Activated naive CD8-positive, alpha-beta T cell treated with anti-CD3 and anti-CD28 coated beads, Interleukin-2, amount 50 U/mL, for 24 hours (primary cell): ENCODE measurements at places on chromosomes 6 and 20.
A peak's percentile ranks its signal among the peaks of the same experiment; 100 is the strongest.

DNA sequence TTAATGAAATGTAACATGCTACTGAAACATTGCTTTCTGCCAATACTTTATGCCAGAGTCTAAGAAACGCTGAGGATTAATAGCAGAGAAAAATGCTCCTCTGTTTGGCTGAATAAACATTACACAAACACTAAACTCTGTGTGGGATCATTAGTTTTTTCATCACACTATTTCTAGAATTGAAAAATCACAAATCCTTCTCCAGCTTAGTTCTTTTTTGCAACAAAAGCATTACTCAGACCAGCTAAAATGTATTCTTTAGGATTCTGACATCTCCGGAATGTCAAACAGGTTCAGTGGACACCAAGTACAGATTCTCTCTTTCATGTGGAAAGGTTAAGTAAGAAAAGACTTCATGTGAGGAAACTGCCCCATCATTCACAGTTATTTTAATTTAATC, 226.9 kb downstream of the SIM1 start:
- DNase-seq = no peak

- DNase-seq = no peak
Measured at GRCh38 chr6:167526465-167527368, 201.8 kb downstream of the TTLL2 start.

DNA sequence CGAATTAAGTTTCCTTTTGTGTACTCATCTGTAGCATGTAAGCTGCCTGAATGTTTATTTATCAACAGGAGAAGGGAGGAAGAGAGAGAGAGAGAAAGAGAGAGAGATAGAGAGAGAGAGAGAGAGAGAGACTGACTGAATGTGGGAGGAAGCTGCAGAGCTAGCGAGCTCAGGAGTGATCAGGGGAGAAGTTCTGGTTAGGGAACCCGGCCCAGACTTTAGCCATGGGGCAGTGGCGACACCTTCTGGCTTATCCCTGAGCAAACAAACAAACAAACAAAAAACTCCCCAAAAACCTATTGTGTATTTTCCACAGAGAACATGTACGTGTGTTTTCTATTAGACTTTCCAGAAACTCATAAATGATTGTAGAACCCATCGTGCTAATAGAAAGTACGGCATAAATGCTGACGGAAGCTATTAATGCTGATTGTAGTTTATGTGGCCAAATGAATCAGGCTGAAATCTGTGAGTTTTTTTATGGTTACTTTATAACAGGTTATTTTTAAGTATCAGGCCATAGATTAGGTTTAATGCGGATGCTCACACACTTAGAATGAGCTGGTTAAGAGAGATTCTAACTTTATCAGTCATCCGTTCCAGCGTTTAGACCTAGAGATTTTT, 92.8 kb downstream of the CLIC5 start:
- peak; percentile 68 for DNase-seq

DNA sequence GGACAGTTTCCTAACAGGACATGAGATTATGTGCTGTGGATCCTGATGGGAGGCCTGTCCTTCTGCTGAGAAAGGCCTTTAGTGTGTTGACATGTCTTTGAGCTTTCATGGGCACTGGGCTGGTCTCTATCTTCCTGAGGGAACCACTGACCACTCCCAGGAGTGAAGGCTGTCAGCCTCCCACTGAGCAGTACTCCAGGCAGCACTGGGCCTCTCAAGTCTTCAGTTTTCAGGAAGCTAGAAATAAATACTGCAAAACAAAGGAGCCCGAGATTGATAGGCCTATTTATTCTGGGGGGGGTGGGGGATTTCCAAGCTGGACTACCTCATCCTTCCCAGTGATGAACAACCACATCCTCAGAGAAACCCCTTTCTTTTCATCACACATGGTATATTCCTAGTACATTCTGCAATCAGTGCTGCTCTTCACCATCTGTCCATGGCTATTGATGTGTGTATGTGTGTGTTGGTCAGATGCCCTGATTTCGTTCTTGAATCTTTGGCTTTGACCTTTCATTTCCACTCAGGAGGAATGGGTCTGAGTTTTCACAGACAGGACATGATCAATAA, 180.9 kb upstream of the SPTLC3 start:
- DNase-seq = no peak

DNA sequence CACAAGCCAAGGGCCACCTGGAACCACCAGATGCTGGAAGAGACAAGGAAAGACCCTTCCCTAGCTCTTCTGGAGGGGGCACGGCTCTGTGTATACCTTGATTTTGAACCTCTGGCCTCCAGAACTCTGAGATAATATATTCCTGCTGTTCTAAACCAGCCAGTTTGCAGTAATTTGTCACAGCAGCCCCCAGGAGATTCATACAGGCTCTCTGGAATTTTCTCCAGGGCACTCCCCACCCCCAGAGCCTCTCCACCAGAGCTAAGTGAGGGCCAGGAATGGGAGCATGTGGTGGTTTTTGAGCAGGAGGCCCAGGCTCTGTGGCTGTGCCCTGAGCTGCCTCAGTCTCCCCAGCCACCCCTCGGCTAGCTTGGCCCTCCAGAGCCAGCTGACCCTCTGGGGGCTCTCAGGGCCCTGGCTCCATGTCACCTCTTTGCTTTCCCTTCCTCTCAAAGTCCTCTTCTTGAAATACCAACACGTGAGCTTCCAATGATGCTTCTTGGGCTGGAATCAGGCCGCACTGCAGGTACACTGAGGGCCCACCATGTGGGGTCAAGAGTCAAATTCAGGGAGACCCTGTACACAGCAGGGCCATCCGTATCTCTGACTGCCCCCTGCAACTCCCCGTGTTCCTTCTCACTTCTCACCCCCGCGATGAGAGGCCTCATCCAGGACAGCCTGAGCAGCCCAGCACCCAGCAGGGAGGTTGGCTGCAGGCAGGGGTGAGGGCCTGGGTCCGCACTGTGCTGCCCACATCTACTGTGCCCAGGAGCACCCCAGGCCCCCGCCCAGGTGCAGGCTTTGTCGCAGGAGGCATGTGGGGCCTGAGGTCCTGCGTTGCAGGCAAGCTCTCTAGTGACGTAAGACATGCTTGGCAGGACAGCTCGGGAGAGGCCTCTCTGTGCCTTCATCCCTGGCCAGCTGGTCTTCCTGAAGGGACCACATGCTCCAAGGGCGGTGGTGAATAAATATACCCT, 155.5 kb downstream of the ANKRD60 start:
- DNase-seq = no peak

GRCh38 chr6:422433-423054, 31.0 kb downstream of the IRF4 start:
- peak; percentile 65 for DNase-seq

DNA sequence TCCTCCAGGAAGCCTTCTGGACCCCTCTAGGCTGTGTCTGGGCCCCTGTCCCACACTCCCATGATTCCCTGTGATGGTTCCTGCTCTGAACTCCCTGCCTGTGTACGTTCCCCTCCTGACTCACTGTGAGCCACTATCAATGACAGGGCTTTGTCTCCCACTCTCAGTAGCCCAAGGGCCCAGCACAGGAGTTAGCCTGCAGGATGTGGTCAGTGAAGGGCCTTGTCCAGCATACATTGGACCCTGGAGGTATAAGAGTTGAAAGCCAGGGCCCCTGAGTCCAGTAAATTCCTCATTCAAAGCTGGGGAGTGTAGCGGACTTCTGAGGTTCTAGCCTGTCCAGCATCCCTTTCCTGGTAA, 19.0 kb downstream of the ZBP1 start:
- no peak for DNase-seq

DNA sequence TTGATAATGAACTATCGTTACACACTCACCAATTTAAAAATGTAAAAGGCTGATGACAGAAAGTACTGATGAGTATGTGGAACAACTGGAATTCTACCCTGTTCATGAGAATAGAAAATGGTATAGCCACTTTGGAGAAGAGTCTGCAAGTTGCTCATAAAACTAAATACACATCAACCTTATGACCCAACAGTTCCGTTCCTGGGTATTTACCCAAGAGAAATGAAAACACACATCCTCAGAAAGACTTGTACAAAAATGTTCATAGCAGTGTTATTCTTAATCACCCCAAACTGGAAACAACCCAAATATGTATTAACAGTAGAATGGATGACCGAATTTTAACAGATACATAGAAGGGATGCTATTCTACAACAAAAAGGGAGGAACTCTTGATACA, 145.7 kb upstream of the LRFN2 start:
- no peak for DNase-seq

GRCh38 chr6:73134588-73134987, 90.7 kb downstream of the KHDC1L start:
- DNase-seq = peak; percentile 42

DNA sequence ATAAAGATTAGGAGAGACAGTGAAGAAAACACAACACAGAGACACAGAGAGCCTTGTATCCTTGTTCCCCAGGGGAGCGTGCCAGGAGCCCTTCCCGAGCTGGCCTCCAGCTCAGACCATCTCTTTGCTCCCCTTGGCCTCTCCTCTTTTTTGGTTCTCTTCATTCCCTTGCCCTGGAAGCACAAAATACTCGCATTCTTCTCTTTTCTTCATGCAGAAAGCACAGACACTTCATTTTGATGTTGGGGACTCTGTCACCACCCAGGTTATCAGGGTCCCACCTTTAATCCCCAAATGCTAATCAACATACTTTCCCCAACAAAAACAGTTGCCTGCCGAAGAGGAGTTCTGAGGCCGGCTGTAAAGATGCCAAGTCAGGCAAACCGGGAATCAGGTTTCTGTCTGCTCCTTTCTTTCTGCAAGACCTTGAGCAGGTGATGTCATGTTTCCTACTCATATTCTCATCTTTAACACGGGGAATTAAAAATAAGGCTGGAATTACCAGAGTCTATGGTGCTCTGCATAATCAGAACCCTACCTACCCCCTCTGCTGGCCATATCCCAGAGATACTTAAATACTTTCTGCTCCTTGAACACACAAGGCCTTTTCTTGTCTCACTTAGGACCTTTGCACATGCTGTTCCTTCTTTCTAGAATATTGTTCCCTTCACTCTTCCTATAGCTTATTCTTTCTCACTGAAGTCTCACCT, 21.7 kb downstream of the TGM6 start:
- DNase-seq = no peak

GRCh38 chr6:129490521-129491255, 219.3 kb downstream of the ARHGAP18 start:
- peak; percentile 59 for DNase-seq

DNA sequence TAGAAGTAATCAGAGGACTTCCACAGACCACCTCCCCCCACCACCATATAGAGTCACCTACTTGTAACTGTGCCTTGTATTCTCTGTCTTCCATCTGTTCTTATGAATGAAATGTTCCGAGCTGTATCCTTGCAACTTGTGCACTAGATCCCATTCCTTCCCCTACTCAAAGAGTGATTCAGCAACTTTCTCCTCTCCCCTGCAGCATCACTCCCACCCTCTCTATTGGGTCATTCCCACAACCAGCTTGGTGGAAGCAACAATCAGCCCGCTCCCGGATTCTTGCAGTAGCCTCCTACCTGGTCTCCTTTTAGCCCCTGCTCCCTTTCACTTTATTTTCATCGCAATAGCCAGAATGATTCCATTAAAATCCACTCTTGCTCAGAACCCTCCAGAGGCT, 34.9 kb upstream of the REV3L start:
- DNase-seq = no peak

GRCh38 chr20:57676589-57677583, 32.9 kb downstream of the PMEPA1 start:
- DNase-seq = no peak

DNA sequence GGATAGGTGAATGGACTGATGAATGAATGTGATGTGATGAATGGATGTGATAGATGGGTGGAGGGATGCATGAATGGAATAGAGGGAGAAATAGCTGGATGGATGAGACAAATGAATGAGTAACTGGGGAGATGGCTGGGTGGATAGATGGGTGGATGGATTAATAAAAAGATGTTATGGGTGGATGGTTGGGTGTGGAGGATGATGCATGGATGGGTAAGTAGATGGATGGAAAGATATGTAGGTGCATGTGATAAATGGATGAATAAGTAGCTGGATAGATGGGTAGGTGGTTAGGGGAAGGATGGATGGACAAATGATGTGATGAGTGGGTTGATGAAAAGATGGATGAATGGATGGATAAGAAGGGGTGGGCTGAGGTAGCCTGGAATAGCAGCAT, 4.7 kb downstream of the HNF4A start:
- no peak for DNase-seq

DNA sequence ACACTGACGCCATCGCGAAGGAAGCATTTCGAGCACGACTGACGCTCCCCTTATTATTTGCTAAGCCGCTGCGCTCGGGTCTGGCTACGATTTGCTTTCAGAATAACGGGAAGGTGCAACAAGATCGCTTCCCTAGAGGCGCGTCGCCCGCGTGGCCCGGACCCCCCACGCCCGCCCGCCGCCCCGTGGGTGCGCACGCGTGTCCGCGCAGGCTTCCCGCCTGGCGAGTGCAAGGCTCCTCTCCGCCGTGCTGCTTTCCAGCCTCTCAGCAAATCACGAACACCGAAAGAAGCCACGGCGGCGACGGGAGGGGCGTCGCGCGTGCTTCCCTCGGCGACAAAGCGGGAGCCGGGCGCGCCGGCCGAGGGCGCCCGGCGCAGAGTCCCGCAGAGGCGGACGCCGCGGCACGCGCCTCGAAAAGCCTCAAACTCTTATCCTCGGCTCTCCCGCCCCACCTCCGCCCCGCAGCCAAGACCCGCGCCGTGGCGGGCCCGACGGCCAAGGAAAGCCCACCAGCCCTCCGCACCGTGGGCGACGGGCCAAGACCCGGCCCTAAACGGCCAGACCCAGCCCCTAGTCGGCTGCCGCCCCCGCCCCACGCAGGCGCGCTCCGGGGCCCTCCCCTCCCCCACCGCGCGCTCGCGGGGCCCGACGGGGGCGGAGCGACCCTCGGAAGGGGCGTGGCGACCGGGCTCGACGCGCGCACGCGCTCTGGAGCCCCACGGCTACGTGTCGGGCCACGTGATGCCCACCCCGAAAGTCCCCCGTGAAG, 987 bp upstream of the QKI start:
- DNase-seq = peak; percentile 91

DNA sequence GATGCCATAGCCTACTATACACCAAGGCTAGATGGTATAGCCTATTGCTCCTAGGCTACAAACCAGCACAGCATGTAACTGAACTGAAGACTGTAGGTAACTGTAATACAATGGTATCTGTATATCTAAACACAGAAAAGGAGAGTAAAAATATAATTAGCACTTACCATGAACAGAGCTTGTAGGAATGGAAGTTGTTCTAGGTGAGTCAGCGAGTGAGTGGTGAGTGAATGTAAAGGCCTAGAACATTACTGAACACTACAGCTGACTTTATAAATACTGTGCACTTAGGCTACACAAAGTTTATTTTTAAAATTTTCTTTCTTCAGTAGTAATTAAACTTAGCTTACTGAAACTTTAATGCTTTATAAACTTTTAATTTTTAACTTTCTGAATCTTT, 129.5 kb downstream of the BTBD9 start:
- no peak for DNase-seq

DNA sequence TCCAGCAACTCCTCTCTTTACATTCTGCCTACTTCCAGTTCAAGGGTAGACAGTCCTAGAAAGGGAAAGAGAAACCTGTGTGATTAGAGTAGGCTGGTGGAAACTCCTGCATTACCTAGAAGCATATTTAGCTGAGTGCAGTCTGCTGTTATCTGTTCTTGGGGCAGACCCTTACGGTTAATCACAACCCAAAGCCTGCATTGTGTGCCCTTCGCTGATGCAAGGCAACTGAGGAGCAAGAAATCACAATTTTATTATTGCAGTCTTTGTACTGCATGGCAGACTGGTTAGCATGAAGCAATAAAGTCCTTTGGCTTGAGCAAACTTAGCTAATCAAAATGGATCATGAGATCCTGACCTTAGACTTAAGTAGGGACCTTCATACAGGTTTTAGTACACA, 1.5 kb upstream of the GOPC start:
- DNase-seq = no peak
